ENCODE measurements at places on chromosomes 13 and 19.

- no peak for DNase-seq
Measured at GRCh38 chr13:46660416-46660815, 107.4 kb downstream of the LRCH1 start.

GRCh38 chr19:49196527-49197240 lies 39.1 kb downstream of the TRPM4 start:
- DNase-seq: no peak

DNA sequence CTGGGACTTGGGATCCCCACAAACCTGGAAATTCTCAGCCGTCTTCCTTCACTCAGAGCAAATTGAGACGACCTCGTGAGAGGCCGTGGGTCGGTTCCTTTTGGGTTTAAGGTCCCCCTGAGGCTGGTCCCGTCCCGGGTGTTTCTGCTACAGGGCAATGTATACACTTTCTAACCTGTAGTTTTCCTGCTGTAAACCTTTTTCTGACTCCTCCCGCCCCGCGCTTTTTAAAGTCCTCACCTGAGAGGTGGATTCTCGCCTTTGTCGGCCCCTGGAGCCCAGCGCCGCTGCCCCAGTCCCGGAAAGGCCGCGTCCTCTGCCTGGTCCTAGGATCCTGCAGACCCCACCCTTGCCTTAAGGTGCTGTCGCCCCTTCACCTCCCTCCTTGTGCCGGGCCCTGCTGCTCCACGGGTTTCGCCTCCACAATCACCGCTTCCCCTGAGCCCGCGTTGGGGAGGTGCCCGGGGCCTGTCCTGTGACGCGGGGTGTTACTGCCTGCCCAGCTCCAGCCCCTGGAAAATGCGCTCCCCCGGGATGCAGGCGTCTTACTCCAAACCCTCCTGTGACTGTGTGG lies 391 bp downstream of the ZNF761 start:
- peak; percentile 2 for DNase-seq

- no peak for DNase-seq
Measured at GRCh38 chr13:49213997-49214916, 5.9 kb upstream of the MLNR start.

GRCh38 chr19:47523473-47523872 lies 8.6 kb upstream of the NAPA start:
- DNase-seq: no peak

GRCh38 chr19:39083599-39083982 lies 577 bp upstream of the ACP7 start:
- DNase-seq: no peak

DNA sequence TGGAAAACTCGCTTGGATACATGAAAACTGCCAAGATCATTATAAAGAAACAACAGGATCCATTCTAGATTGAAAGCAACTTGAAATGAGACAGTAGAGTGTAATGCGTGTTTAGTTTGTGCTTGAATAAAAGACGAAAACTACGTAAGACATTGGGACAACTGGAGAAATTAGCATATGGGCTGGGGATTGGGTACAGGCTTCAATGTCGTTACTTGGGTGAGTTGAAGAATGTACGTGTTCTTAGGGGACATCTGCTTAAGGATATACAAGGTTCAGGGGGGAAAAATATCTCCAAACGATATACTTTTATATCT lies 471 bp upstream of the ERVK3-1 start:
- DNase-seq: no peak

- DNase-seq: no peak
Measured at GRCh38 chr13:55606045-55606665, 1534.6 kb upstream of the PRR20A start.

- no peak for DNase-seq
Measured at GRCh38 chr13:21814604-21815003, 143.7 kb downstream of the FGF9 start.

DNA sequence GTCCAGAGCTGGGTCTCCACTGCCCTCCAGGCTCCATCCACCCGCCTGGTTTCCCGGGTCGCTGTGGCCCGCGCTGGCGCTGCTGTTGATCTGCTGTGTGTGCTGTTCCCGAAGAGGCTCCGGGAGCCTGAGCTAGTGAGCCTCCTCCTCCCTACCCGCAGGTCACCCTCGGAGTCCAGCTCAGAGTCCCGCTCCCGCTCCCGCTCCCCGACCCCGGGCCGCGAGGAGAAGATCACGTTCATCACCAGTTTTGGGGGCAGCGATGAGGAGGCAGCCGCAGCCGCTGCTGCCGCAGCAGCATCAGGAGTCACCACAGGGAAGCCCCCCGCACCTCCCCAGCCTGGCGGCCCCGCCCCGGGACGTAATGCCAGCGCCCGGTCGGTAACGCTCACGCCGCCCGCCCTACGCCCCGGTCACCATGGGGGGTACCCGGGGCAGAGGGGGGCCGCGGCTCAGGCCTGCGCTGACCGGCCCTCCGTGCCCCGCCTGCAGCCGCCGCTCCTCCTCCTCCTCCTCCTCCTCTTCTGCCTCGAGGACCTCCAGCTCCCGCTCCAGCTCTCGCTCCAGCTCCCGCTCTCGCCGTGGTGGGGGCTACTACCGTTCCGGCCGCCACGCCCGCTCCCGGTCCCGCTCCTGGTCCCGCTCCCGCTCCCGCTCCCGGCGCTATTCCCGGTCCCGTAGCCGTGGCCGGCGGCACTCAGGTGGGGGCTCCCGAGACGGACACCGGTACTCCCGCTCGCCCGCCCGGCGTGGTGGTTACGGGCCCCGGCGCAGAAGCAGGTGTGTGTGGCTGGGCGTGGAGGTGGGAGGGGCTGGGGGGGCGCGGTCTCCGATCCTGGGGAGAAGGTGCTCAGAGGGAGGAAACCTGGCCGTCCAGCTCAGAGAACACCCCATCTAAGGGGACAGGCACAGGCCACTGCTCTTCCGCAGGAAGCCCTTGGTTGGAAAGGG lies 12.2 kb downstream of the ZNF296 start:
- no peak for DNase-seq

DNA sequence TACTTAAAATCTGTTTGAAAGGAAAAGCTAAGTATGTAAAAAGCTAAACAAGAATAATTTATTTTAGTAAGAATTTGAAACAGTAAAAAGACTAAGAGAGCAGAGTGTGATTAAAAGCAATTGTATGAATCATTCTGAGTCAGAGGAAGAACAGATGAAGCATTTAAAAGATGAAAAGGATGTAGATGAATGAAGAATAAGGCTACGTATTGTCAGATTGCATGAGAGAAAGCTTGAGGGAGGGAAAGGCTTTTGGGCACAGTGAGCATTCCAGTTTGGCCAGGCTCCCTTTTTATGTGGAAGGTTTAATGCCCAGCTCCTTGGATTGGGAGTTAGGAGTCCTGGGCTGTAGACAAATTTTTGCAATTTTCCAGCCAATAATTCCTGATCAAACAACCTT lies 117.7 kb downstream of the FREM2 start:
- no peak for DNase-seq

DNA sequence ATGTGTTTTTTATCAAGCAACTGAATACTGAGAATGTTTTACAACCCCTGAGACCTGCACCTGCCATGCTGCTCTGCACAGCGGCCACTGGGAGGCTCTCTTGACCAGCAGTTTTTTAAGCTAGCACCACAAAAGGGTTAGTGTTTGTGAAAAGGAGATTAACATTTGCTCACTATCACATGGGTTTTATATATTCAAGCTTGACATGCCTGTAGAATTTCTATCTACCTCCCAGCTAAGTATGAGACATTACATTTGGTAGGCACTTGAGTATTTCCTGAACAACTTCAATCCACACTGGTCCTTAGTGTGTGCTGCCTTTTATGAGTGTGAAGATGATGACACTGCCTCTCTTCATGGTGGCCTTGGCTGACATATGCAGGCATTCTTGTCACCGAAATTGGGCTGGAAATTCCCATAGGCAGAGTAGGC lies 1238.9 kb downstream of the UQCRFS1 start:
- DNase-seq: no peak

GRCh38 chr19:33399081-33399744 lies 25.7 kb downstream of the CEBPG start:
- DNase-seq: no peak

DNA sequence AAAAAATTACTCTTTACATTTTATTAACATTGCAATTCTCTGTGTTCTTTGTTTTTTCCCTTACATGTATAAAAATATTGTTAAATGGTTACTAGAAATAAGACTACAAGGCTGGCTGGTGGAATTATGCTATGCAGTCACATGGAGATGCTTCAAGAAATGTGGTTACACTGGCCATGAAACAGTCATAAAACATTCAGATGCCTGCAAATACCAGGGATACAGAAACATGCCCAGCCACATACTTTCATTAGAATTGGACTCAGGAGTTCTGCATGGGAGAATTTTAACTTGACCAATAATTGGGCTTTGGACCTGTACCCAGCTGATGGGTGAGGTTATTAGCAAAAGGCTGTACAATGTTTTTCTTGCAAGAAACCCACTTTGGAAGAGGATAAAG lies 1407.7 kb upstream of the SLC10A2 start:
- DNase-seq: no peak

GRCh38 chr13:95880331-95880730 lies 172.9 kb downstream of the UGGT2 start:
- DNase-seq: no peak

DNA sequence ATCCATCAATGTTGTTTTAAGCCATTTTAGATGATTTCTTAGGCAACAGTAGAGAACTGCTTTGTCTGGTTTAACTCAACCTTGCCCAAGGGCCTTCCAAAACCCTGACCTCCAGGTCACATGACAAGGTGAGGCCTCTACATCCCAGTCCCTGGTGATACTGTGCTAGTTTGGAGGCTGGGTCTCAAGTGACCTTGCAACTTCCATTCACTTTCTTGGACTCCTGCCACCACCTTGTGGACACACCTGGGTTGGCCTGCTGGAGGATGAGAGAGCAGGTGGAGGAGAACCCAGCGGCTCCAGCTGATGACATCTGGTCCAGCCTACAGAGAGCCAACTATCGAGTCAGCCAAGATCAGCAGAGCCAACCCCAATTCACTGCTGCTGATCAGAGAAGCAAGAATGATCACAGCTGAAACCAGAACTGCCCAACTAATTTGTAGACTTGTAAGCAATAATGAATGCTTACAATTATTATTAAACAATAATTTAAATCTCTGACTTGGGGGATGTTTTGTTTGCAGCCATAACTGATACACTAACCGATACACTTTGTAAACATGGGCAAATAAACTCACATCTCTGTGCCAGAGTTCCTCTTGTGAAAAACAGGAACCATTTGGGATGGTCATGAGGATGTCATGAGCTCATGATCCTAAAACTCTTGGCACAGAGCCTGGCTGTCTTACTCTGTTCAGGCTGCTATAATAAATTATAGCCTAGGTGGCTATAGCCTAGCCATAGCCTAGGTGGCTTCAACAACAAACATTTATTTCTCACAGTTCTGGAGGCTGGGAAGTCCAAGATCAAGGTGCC lies 11.5 kb downstream of the FAM187B start:
- no peak for DNase-seq

DNA sequence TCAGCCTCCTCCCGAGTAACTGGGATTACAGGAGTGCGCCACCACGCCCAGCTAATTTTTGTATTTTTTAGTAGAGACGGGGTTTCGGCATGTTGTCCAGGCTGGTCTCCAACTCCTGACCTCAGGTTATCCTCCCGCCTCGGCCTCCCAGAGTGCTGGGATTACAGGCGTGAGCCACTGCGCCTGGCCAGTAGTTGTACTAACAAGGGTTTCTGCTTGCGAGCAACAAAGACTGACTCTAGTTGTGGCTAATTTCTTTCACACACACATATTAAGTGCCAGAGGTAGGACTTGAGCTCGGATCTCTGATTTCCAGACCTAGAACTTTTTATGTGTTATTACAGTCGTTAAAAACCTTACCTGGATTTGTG lies 635 bp upstream of the PCCA start:
- no peak for DNase-seq

- DNase-seq: no peak
Measured at GRCh38 chr19:47179653-47180310, 49.1 kb downstream of the SAE1 start.

- DNase-seq: no peak
Measured at GRCh38 chr13:112998521-112999280, 29.7 kb downstream of the MCF2L start.

DNA sequence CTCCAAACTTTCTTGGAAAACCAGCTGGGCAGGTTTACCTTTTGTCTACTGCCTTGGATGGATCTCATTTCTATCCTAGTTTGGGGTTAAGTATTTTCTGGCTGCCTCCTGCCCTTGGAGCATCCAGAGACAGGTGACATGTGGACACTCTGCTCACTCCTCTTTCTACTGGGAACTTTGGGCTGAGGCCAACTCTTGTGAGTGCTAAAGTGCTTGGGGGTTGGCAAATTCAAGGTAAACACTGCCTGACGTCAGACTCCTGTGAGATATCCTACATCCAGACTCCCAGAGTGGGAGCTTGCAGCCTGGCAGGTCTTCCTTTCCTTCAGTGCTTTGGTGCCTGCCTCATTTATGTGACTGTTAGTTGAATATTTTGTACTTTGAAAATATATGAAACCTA lies 388.1 kb downstream of the KCNRG start:
- no peak for DNase-seq

GRCh38 chr13:50915565-50915964 lies 6.0 kb downstream of the RNASEH2B start:
- DNase-seq: no peak

GRCh38 chr13:44566601-44567000 lies 9.5 kb downstream of the TSC22D1 start:
- DNase-seq: no peak

- DNase-seq: no peak
Measured at GRCh38 chr13:26343816-26344215, 89.9 kb downstream of the CDK8 start.

DNA sequence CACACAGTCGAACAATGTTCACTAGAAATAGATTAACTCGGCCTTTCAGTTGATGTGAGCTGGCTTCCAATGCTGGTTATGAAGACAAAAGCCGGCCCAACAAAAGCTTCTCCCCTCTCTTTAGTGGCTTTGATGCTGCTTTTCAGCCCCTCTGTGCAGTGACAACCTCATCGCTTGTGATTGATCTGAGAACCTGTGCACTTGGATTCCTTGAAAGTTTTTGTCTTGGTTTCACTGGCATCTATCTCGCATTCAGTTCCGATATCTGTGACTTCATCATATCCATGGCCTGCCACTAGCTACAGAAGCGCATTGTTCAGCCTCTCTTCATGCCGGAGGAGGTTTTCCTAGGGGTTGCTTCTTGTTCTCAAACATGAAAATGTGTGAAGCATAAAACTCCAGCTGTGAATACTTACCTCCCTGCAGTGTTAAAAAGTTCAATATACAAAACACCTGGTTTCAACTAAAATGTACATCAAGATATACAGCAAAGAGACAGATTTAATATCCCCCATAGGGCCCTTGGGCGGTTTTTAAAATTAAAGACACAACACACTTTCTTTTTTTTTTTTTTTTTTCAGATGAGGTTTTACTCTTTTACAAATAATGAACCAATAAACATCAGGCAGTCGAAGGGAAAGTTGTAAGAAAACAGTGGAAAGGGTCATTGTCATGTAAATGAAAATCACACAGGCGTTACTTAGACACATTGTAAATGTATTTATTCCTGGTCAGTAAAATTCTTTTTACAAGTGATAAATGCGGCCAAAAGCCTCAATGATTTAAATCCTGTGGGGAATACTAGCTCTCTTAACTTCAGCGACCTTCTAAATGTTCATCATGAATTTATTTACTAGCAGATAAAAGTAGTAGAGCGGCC lies 1252.8 kb downstream of the EFNB2 start:
- no peak for DNase-seq

Data from stimulated activated CD4-positive, alpha-beta T cell treated with anti-CD3 and anti-CD28 coated beads, Interleukin-12 subunit alpha, Interleukin-12 subunit beta, amount 100 ng/mL, for 24 hours (primary cell).